Non-pigmented ciliary epithelial cell (primary cell): ENCODE measurements at places on chromosomes 6 and 20.
A peak's percentile ranks its signal among the peaks of the same experiment; 100 is the strongest.

- no peak for DNase-seq
These were observed 46.1 kb downstream of the CD40 start for GRCh38 chr20:46164254-46164653.

DNA sequence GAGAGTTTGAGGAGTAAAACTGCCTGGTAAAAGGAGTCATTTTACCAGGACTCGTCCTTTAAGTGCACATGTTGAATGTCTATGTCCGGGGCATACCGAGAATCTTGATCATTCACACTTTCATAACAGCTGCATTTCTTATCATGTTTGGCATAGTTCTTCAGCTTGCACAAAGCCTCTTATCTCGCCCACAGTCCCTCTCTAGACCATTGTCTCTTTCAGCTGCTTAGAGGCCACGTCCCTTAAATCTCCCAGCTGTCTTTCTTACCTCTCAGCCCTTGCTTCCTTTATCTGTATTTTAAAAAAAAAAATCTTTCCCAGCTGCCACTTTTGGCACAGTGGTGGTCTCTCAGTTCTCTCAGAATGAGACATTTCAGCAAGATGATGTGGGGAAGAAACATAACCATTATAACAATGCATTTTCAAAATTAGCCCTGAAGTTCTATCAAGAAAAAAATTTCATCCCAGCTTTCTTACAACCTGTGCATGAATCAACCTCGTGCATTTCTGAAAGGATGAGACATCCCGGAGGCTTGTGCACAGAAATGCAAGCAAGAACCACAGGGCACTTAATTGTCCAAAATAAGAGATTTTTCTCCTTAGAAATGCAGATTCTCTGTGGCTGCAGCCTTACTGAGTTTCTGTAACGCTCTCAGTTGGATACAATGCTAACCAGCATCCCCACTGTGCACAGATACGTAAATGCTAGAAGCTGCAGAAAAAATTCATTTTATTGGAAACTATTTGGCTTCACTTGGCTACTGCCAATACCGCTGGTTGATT is 24.2 kb downstream of the RBM24 start:
- peak; percentile 49 for DNase-seq

DNA sequence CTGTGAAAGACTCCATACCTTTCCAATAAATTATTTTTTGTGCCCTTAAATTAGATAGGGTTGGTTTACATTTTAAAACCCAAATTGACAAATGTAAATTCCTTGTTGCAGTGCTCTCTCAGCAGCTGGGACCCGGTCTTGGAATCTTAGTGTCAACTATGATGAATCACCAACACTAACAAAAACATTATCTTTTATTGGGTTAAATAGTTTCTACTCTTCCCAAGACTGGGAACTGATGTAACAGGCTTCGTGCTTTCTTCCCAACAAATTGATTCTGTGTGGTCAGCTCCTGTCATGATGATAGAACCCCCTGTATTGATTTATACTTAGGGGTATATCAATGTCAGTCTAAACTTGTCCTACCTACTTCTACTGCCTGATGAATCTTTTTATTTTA is 23.2 kb upstream of the AHI1 start:
- DNase-seq, result no peak

GRCh38 chr6:166076625-166077024 is 91.0 kb downstream of the TBXT start:
- no peak for DNase-seq

DNA sequence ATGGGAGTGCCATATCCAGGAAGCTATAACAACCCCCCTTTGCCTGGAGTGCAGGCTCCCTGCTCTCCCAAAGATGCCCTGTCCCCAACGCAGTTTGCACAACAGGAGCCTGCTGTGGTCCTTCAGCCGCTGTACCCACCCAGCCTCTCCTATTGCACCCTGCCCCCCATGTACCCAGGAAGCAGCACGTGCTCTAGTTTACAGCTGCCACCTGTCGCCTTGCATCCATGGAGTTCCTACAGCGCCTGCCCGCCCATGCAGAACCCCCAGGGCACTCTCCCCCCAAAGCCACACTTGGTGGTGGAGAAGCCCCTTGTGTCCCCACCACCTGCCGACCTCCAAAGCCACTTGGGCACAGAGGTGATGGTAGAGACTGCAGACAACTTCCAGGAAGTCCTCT is 56.7 kb upstream of the TMEM181 start:
- DNase-seq, result no peak

DNA sequence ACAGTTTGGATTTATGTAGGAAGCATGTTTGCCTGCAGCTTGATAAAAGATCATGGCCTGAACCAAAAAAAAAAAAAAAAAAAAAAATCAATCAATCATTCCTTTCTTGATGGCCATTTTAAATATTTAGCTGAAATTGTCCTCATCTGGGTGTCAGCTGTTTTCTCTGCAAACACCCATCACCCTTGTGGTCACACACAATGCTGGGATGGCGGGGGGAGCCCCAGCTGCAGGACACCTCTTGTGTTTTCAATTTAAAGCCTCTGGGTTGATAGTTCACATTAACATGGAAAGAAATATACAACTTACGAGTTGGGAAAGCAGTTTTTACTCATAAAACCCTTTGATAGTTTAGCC is 160.4 kb downstream of the ZFP64 start:
- DNase-seq, result no peak

DNA sequence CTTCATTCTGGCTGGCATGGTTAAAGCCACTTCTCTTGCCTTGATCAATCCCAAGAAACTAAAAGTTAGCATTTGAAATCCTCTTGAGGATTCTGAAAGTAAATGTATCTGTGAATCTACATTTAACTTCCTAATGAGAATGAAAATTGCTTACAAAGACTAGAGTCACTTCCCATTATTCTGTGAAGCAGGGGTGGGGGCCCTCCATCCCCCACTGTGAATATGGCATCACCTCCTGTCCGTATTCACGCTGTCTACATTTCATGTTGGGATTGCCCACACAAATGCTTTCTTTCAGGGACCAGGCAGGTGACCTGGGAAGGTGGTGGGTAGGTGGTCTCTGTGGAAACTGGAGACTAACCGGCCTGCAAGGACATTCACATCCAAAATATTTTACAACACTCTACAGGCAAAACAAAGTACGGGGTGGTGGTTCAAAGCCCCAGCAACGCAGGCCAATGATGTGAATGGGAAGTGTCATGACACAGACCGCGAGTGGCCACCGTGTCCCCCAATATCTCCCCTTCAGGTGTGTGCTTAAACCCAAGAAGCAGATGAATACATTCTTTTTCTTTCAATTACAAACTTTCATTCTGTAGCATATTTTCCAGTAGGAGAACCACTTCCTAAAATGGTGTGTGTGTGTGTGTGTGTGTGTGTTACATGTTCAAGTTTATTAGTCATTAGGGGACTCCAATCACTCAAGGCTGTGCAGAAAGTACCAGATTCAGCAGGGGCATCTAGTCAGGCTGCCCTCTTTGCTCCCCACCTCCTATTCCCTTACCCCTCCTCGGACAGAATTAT is 132.2 kb downstream of the PRND start:
- no peak for DNase-seq

DNA sequence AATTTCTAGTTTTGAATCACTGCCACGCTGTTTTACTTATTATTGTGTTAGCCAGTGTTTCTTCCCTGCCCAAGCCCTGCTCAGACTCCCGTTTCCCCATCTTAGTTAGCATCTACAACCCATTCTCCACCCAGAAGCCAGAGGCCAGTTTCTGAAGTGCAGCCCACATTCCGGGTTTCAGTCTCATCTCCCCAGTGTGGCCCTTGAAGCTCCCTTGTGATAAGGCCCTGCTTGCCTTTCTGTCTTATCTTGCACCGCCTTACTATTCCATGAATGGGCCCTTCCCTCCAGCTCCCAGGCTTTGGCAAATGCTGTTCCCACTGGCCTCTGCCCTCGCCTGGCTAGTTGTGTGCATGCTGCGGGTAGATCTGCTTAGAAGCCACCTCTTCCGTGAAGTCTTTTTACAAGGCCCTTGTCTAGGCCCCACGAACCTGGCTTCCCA is 41.1 kb downstream of the TOX2 start:
- no peak for DNase-seq

DNA sequence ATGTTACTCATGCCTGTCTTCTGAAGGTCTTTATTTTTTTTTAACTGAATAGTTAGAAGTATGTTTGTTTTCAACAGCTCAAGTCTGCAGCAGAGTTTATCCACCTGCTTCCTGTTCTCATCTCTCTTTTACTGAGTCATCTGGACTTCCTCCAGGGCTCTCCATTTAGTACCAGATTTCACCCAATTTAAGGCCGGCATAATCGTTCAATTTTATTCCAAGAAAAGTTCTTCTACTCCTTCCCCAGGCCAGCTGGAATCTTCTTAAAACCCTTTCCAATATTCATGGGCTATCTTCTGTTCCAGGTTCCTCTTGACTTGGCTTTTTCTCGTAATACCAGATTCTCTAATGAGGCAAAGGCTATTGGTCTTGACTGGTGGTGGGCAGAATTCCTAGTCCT is 79.0 kb upstream of the LAMA2 start:
- peak; percentile 35 for DNase-seq
